ENCODE measurements at places on chromosomes 7 and 10.

GRCh38 chr10:29998142-29998808 lies 61.1 kb downstream of the JCAD start:
- DNase-seq = peak; percentile 70

GRCh38 chr10:115093776-115094408 lies 727 bp downstream of the ATRNL1 start:
- no peak for DNase-seq

- DNase-seq = no peak
Measured at GRCh38 chr10:126101325-126101724, 205.0 kb downstream of the FANK1 start.

DNA sequence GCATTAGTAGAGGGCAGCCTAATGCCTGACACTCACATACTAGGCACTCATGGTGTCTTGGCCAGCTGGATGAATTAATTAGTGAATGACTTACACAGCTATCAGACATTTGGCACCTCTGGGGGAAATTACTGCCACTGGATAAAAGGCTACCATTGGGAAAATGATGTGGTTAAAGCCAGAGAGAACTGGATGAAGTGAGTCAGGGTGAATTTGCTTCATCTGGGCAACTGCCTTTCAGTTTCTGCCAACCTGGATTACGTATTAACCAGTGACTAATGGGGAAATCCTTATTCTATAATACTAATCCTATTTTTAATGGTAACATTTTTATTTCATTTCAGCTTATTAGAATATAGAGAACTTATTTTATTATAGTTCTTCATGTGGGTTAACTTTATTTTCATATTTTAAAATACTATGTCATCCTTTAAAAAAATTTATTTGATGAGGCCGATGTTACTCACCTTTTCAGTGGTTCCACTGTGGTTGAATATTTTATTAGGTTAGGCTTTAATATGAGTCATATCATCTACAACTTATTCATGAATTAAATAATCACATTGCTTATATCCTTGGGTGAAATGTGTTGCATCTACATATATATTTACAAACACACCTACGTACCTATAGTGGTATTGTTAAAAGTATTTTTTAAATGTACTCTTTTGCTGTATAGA lies 85.6 kb upstream of the CAPZA2 start:
- DNase-seq = no peak

DNA sequence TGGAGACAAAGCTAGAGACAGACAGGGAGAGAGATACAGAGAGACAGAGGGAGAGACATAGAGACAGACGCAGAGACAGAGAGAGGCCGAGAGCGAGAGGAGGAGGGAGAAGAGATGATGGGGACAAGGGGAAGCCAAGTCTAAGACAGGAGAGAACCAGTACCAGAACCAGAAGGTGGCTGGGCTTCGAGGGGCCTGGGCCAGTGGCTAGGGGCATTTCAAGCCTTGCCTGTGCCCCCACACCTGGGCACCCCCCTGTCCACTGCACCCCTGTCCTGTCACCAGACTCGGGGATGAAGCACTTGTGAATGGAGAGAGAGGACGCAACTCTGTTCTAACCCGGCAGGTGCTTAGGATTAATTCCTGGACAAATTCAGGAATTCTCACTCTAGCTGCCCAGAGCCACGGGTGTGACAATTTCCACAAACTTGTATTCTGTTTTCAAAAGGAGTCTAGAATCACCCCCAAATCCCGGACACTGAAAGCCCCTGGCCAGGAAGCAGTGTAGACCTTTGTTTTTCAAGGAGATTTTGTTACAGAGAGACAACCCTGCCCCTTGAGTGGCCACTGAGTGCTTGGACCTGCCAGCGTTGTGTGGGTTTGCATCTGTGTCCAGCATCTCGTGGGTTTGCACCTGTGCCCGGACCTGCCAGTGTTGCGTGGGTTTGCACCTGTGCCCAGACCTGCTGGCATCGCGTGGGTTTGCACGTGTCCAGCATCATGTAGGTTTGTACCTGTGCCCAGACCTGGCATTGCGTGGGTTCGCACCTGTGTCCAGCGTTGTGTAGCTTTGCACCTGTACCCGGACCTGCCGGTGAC lies 157.3 kb downstream of the WDR37 start:
- no peak for DNase-seq

- no peak for DNase-seq
Measured at GRCh38 chr7:28458732-28459131, 46.4 kb downstream of the CREB5 start.

DNA sequence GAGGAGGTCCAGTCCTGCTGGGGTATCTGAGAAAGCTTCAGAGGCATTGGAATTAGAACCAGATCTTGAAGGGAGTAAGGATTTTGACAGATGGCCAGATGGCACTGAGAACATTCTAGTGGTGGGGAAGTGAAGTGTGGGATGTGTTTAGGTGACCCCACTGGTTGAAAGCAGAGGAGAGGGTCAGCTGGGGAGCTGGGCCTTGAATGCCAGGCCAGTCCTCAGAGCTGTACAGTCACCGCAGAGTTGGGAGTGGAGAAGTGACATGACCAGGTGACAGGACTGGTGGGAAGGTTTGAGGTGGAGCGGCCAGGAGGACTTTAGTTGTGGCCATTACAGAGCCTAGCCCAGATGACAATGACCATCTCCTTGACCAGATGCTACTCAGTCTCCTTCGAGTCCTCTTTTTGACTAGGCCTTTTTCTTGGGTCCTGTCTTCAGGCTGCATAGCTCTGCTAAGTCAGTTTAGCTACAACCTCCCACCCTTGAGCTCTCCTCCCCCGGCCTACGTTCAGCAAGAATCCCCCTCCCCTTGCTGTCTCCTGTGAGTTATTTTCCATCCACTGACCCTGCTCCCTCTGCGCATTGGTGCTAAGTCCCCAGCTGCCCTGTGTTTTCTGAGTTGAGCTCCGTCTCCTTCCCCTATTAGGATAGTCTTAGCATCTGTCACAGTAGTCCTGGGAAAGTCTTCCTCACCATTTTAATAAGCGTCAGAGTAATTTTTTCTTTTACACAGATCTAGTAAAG lies 56.3 kb downstream of the CCNY start:
- DNase-seq = no peak

DNA sequence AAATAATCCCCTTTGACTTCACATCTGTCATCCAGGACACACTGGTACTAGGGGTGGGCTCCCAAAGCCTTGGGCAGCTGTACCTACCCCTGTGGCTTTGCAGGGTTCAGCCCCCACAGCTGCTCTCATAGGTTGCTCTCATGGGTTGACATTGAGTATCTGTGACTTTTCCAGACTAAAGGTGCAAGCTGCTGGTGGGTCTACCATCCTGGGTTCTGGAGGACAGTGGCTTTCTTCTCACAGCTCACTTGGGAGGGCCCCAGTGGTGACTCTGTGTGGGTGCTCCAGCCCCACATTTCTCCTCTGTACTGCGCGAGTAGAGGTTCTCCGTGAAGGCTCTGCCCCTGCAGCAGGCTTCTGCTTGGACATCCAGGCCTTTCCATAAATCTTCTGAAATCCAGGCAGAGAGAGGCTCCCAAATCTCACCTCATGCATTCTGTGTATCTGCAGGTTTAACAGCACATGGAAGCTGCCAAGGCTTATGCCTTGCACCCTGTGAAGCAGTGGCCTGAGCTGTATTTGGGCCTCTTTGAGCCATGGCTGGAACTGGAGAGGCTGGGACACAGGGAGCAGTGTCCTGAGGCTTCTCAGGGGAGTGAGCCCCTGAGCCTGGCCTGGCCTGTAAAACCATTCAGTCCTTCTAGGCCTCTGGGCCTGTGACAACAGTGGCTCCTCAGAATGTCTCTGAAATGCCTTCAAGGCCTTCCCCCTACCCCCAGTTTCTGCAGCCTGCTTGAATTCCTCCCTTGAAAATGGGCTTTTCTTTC lies 52.2 kb downstream of the TRIM24 start:
- no peak for DNase-seq

GRCh38 chr7:24580283-24580946 lies 7.2 kb downstream of the PALS2 start:
- DNase-seq = no peak

GRCh38 chr7:33075818-33076518 lies 13.4 kb upstream of the NT5C3A start:
- DNase-seq = no peak

- DNase-seq = no peak
Measured at GRCh38 chr7:11589251-11589650, 242.7 kb downstream of the THSD7A start.

DNA sequence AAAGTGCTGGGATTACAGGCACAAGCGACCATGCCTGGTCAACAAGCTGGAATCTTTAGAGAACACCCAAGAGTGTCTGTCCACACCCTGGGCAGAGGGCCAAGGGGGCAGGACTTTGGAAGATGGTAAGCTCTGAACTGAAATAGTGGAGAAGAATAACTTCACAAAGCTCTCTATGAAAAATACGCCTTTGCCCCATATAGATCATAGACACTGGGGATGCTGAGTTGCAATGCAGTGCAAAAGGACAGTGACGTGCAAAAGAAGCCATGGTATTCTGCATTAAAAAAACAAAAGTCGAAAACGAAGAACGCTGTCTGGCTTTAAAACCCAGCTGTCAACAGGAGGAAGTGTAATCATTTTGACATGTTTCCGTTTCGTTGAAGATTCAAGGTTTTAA lies 353.6 kb downstream of the CALN1 start:
- DNase-seq = no peak

DNA sequence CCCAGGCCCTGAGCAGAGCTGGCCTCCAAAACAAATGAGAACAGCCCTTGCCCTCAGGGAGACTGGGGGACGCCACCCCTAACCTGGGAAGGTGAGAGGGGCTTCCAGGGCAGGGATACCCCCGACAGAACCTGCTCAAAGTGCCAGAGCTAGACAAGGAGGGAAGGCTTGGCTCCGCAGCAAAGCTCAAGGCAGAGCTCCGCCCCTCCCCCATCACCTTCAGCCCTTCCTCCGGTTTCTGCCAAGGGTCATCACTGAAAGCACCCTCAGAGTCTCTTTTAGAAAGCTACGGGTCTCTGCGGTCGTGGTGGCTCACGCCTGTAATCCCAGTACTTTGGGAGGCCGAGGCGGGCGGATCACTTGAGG lies 73.4 kb upstream of the CUX1 start:
- DNase-seq = no peak

- no peak for DNase-seq
Measured at GRCh38 chr7:72391821-72392377, 20.2 kb downstream of the CALN1 start.

- no peak for DNase-seq
Measured at GRCh38 chr10:32141018-32141807, 85.0 kb upstream of the KIF5B start.

Measured in activated naive CD4-positive, alpha-beta T cell treated with Interleukin-2 at 50 U/mL for 16 hours (primary cell).